ENCODE measurements at places on chromosomes 6 and 20.

DNA sequence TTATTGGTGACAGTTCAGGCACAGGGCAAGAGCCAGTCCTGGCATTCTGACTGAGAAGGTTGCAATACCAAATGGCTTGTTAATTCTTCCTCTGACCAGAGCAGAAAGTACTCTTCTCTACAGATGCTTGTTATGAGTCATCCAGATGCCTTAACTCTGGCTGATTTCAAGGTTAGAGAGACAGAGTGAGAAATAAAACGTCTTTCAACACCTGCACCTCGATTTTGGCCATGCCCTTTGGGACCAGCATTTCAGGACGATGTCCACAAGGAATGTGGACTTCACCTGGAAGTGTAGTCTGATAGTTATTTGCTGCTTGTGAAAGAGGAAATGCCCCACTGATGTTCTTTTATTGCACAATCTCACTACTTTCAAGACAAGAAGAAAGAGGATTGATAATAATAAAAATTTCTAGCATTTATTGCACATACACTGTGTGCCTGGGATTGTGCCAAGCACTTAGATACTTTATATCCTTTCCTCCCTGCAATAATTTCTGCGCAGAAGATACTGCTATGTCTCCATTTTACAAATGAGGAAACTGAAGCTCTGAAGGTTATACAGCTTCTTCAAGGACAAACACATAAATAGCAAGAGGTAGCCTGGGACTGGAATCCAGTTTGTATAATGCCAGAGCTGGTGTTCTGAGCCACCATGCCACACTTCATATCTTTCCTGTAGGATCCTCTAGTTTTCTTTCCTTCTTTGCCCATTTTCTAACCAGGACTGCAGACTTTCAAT, 33.5 kb upstream of the MCM3 start:
- no peak for DNase-seq

GRCh38 chr20:41560970-41561369, 57.2 kb downstream of the CHD6 start:
- DNase-seq = no peak

DNA sequence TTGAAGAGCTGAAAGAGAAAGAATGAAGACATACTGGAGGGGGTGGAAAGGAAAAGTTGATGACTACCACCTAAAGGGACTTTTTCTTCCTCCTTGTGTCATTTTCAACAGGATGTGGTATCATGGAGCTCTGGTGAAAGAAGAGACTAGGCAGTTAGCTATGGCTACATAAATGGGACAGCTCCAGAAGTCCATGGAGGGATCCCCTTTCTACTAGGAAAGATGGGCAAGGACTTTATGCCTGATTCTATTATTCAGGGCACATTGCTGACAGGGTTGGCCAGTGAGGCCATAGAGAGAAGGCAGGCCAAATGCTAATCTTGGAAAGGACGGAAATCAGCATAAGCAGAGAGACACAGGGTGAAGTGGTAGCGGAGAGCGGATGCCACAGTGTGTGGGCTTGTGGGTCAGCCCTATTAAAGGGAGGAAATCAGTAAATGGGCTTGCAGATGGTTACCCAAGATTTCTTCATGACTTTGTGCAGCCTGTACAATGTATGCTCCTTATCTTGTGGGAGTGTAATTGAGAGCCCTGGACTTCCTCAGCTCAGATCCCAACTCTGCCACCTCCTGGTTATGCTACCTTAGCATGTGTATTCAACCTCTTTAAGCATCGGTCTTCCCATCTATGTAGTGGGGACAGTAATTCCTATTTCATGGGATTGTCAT, 77.4 kb upstream of the TMEM170B start:
- no peak for DNase-seq

GRCh38 chr6:90144928-90145555, 151.6 kb downstream of the BACH2 start:
- DNase-seq = no peak

GRCh38 chr20:3224681-3225421, 14.1 kb downstream of the SLC4A11 start:
- no peak for DNase-seq

- DNase-seq = no peak
Observed at GRCh38 chr20:3687655-3688054, 5.8 kb upstream of the ADAM33 start.

DNA sequence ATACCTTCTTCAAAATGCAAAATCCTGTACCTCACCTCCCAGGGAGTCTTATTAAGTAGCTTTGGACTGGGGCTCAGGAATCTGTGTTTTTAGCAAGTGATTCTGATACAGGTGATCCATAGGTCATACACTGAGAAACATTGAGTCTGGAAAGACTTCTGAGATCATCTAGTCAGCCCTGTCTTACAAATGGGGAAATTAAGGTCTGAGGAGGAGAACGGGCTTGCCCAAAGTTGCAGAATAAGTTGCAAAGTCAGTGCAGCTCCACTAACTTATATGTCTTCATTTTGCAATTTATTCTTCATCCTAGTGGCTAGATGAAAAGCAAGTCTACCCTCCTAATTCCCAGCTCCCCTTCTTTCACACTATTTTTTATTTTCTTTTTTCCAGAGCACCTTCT, 28.9 kb downstream of the KCNS1 start:
- DNase-seq = no peak

- no peak for DNase-seq
Observed at GRCh38 chr6:20126102-20126752, 86.0 kb downstream of the MBOAT1 start.

DNA sequence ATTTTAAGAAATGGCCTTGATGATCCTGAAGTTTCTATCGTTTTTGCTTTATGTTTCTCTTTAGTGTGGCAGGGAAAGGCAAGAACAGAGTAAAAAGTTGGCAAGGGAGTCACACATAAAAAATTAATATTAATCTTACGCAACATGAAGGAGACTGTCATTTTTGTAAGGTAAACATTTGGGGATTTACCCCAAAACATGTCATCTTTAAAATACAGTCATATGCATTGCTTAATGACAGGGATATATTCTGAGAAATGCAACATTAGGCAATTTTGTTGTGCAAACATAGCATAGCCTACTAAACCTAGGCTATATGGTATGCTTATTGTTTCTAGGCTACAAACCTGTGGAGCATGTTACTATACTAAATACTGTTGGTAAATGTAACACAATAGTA, 5.4 kb downstream of the RBL1 start:
- no peak for DNase-seq

- DNase-seq = no peak
Observed at GRCh38 chr20:42924215-42924614, 265.5 kb downstream of the PTPRT start.

- no peak for DNase-seq
Observed at GRCh38 chr20:32124916-32125454, 15.5 kb downstream of the TM9SF4 start.

- no peak for DNase-seq
Observed at GRCh38 chr6:147873816-147874215, 365.3 kb downstream of the SAMD5 start.
